ENCODE measurements at places on chromosomes 5 and 9.

- DNase-seq: no peak
These were observed 64.3 kb downstream of the ARHGAP26 start for GRCh38 chr5:142834504-142834903.

DNA sequence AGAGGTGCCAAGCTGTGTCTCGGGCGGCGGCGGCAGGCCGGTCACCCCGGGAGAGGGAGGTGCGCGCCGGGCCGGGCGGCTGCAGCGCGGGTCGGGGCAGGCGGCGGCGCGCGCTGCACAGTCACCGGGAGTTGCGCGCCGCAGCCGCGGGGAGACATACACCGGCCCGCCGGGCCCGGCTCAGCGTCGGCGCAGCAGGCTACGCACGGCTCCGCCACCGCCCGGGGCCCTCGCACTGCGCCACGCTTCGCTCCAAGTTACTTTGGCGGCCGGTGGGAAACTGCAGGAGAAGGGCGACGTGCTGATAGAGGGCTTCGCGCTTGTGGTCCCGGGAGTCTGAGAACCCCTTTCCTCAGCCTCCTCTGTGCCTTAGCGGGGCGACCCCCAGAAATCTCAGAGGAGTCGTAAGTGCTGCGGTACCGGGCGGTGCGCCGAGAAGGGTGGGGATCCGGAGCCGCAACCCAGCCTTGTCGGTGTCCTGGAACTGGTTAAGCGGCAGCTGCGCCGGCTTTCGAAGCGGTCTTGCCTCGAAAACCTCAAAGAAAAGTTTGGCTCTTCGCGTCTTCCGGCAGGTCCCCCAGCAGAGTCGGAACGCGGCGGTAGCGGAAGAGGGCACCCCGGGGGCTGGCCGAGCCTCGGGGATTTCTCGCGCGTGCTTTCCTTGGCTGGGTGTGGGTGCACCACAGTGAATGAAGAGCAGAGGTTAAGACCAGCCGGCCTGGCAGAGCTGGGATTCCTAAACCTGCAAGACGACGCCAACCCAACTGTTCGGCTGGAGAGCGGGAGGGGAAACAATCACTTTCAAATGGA lies at the start of gene EFNA5:
TSS of gene EFNA5 (minus strand) at position 6 of the 810 bp plus-strand sequence.
- no peak for DNase-seq

- no peak for DNase-seq
These were observed 923 bp upstream of the ZBTB5 start for GRCh38 chr9:37466037-37466709.

DNA sequence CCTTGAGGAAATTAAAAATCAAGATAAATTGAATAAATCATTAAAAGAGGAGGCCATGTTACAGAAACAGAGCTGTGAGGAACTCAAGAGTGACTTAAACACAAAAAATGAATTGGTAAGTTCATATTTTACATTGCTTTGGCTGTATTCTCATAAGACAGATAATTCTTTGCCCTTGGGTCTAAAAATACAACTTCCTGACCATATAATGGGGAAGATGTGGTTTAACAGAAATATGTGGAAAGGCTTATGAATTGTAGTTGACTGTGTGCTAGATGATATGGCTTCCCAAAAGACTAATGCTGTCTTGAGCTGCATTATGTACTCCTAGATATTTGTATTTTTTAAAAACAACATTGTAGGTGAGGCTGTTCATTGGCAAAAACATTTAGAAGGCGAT lies 33.1 kb downstream of the CNTRL start:
- DNase-seq: no peak

- DNase-seq: no peak
These were observed 101.2 kb downstream of the TRIM36 start for GRCh38 chr5:115068239-115069086.

DNA sequence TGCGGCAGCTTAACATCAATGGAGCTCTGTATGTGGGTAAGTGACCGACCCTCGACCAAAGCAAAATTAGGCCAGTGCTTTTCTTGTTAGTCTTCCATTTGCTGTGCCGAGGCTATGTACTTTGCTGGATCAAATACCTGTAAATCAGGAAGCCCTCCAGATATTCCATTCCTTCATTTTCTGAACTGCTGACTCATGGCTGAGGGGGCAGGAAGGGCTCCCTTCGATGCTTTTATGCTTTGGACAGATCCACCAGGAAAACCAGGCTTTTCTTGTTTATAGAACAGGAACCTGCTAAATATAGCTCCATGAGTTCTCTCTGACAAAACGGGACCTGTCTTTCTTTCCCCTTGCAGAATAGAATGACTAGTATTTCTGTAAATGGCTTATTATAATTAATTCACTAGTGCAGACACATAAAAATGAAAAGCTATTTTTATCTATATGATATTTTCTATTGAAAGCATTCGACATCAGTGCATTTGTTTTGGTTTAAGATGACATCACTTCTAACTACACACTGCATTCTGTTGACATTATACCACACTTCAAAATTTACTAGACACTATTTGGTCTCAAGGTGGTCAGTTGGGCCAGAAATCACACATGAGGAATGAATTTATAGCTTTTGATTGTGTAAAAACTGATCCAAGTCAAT lies 93.3 kb downstream of the LIFR start:
- DNase-seq: no peak

DNA sequence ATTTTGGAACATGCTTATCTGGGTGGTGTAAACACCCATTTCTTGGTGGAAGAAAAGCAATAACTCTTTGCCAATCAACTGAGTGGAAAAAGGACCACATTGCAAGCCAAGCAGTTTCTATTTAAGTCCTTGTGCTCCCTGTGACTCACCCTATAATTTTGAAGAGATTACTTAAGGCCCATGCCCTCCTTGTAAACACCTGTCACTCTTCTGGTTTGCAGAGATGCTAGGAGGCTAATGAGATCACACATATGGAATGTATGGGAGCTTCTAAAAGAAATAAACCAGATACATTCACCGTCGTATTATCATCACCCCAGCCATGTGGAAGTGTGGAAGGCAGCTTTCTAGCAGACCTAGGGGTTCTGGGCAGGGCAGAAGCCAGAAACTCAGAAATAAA lies 337.1 kb downstream of the GADD45G start:
- no peak for DNase-seq

GRCh38 chr5:111453295-111453694 lies 59.0 kb downstream of the STARD4 start:
- no peak for DNase-seq

DNA sequence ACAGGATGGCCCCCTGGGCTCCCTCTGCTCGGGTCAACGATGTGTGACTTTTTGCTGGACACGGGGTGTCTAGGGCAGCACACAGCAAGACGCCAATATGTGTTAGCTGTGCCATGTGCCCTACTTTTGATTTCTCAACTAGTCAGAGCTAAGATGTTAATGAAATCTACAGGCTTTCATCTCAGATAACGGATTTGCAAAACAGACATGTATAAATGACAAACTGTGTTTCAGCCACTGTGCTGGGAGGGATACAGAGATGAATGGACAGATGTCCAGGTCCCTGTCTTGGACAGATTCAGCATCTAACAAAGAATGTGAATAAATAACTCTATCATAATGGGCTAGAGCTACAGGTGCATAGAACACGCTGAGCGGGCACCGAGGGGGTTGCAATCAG lies 160.2 kb upstream of the LHFPL2 start:
- no peak for DNase-seq

DNA sequence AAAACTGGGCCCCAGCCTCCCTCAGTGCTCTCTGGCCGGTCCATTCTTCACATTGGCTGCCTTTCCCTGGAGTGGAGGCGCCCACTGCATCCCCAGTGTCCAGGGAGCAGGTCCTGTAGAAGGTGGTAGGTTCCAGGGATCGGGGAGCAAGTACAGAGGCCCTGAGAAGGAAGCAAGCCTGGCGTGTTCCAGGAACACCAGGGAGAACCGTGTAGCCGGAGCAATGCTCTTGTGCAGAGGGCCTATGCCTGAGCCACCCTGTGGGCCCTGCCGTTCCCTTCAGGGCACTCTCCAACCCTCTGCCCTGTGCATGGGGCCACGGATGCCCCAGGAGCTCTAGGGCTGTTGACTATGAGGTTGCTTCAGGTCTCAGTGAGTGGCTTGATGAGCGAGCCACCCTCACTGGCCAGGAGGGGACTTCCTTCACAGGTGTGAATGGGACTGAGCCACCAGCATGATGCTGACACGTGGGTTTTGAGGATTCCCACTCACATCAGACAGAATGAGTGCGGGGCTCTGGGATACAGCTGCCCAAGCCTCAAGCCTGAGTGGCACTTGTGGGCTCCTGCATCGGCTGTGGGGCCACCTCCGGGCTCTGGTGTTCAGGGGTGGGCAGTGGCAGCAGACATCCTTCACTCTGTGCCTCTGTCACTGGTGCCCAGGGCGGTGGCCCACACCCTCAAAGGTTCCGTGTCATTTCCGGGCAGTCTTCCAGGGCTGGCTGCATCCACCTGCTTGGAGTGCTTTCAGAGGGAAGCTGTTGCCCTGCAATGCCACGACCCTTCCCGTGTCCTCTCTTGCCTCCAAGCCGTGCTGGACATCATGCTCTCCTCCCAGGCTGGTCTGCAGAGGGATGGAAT lies 54.4 kb downstream of the ADAMTS2 start:
- no peak for DNase-seq

DNA sequence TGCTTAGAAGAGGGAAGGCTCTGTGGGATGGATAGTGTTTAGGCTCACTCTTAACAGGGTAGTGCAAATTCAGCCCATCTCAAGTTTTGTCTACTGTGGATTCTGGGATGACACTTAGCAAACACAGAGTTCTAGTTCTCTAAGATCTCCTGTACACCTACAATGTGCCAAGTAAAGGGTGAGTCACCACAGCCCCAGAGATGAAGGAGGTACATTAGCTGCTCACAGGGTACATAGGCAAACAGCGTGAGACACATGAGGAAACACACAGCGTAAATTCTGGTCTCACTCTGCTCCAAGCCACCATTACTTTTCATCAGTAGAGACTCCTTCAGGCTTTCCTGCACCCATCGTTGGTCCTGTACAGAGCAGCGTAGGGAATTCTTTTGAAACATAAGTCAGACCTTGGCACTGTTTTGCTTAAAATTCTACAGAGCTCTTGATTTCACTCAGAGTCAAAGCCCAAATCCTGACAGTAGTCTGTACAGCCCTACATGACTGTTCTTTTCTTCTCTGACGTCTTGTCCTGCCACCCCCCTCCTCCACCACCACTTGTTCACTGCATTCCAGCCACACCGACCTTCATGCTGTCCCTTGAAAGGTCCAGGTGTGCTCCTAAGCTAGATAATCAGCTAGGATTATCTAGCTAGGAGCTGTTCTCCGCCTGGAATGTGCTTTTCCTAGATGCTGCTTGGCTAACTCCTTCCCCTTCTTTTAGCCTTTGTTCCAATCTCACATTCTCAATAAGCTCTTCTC lies 8.7 kb downstream of the ASTN2 start:
- DNase-seq: no peak

GRCh38 chr9:101674165-101674564 lies 64.3 kb downstream of the GRIN3A start:
- no peak for DNase-seq
